ENCODE measurements at places on chromosomes 7 and 10.

GRCh38 chr10:100773646-100774045 is 28.3 kb downstream of the PAX2 start:
- no peak for DNase-seq

DNA sequence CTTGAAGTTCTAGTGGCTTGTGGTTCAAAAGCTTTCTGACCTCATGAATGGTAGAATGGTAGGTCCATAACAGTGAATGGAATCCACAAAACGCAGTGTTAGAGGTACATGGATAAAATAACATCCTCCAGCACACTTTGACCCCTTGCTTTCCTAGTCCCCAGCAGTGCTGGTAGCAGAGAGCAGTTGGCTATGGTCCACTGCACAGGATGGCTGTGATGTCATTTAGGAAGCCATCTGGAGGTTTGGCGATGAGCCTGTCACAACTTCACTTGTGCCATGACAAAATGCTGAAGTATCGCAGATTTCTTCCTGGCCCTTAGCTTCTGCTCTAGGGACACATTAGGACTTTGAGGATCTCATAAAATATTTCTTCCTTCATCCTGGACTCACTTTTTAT is 300.0 kb upstream of the FZD8 start:
- no peak for DNase-seq

DNA sequence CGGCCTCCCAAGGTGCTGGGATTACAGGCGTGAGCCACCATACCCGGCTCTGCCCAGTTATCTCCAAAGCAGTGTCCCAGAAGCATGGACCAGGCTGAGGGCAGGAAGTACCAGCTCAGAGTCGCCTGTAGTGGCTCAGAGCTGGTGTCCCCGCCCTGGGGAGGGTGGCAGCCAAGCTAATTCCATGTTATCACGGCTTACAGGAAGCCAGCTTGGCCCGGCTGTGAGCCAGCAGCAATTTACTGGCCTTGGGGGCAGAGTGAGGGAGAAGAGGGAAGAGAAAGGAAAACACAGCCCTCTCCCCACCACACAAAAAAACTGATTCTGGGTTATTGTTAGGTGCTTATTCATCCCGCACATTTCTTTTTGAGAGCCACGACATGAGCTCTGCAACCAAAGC is 88.1 kb downstream of the HIP1 start:
- DNase-seq = no peak

- DNase-seq = no peak
Measured at GRCh38 chr10:75079436-75080083, 31.9 kb upstream of the SAMD8 start.

DNA sequence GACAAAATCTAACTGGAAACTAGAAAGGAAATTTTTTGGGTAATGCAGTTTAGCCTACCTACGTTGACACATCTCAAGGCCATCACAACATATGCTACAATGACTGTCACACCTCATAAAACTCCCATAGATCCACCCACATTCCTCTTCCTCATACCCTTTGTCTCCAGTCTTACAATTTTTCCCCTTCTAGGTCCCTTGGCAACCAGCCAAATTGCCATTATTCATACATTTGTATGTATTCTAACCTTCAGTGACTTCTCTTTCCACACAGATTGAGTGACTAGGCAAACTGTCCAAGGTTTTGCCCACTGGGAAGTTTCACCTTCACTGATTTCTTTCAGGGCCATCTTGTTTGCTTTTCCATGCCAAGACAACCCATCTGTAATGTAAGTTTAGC is 100.5 kb upstream of the TPK1 start:
- no peak for DNase-seq

GRCh38 chr7:132783824-132784223 is 207.6 kb upstream of the PLXNA4 start:
- DNase-seq = peak; percentile 84

DNA sequence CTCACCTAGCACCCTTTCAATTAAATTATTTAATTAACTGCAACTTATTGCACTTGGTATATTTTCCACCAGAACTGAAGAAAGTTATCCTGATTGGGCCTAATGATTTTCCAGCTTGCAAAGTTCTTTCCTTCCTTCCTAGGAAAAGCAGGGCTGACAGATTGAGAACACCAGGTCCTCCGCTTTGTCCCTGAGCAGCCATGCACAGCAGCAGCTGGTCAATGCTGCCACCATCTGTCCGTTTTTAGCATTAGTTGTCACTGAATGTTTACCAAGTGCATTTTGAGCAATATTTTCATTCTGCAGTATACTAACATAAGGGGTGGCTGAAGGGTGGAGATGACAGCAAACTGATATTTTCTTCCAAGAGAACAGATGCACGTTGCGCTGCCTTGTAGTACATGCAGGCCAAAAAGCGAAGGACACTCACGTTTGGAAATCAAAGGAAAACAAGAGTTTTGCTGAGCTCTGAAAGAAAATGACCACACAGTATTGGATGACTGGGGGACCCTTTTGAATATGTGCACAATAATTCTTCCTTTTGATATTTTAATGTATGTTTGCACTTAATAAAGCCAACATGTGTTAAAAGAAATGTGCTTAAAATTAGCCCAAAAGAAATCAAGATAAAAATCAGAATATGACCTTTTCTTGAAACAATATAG is 248.8 kb upstream of the PTN start:
- DNase-seq = peak; percentile 65

DNA sequence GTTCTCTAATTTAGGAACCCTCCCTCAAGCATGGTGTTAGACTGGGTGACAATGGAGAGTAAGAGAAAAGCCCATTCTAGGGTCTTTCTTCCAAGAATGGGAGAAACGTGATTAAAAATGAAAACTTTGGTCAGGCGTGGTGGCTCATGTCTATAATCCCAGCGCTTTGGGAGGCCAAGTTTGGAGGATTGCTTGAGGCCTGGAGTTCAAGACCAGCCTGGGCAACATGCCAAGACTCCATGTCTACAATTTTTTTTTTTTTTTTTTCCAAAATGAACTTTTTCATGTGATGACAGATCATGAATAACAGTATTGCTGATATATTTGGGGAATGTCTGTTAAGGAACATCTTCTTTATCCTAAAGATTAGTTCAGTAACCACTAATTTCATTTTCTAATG is 194.6 kb downstream of the MLLT10 start:
- no peak for DNase-seq

DNA sequence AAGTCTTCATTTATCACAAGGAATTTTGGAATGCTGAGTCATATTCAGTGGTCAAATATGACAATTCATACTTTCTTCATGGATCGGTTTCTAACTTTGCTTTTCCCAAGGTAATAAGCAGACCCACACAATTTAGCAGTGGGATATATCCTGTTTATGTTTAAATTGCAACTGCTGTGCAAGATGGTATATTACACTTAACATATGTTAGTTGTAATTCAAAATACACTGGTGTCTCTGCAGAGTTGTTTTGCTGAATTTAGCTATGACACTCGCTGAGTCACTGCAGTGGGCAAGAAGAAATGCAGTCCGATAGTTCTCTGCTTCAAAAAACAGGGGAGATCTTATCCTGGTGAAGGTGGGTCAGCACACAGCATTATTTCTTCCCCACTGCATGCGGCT is 194.8 kb upstream of the PTN start:
- DNase-seq = peak; percentile 48

DNA sequence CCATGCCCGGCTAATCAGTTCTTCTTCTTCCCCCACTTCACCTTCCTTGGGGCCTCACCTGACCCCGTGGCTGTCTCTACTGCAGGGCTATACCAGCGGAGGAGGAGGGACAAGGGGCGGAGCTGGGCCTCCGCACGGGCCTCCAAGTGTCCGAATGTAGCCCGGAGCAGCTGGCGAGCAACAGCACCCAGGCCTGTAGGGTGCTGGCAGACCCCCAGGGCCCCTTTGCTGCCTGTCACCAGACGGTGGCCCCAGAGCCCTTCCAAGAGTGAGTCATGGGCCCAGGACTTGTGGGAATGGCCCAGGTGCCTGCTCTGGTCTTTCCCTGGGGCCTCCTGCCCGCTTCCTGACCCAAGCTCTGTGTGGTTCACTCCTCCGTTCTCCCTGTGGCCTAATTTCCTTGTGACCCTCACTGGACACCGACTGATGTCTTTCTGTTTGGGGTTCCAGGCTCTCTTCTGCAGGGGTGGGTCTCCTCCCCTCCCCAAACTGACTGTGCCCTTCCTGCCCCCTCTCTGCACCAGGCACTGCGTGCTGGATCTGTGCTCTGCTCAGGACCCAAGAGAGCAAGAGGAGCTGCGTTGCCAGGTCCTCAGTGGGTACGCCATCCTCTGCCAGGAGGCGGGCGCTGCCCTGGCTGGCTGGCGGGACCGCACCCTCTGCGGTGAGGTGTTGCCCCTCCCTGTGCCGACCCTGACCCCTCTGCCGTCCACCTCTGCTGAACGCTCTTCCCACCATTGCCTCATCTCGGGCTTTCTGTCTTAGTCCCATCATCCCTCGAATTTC is 35.2 kb downstream of the EPHB4 start:
- DNase-seq = no peak

- peak; percentile 96 for DNase-seq
Measured at GRCh38 chr10:104300002-104300735, 31.2 kb downstream of the GSTO2 start.

DNA sequence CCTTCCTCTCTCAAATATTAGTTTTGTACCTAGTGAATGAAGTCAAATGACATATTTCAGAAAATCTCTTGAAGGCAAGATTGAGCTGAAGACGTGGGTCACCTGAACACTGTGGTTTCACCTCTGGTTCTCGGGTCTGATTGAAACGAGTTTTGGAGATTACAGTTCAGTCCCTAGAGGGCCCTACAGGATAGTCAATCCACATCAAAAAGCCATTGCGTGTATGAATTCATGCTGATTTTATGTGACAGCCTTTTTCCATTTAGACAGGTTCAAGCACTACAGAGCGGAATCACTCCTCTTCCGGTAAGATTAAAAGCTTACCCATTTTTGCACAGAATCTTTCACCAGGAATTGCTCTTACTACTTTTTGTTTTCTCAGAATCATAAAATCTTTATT is 62.2 kb downstream of the VIM start:
- DNase-seq = no peak

DNA sequence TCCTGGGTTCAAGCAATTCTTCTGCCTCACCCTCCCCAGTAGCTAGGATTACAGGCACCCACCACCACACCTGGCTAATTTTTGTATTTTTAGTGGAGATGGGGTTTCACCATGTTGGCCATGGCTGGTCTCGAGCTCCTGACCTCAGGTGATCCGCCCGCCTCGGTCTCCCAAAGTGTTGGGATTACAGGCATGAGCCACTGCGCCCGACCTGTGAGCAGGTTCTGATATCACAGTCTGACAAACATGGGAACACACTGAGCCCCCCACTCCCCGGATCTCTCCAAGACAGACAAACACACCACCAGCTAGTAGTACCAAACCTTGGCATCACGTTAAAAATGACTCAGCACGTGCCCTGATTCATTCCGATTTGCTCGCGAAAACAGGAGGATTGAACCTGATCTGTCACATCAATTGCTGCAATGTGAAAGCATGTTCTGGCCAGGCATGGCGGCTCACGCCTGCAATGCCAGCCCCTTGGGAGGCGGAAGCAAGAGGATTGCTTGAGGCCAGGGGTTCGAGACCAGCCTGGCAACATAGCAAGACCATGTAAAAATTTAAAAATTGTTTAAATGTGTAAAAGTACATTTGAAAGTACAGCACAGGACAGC is 106.5 kb downstream of the SMURF1 start:
- DNase-seq = no peak

- no peak for DNase-seq
Measured at GRCh38 chr7:67566101-67566500, 569.5 kb downstream of the TYW1 start.

DNA sequence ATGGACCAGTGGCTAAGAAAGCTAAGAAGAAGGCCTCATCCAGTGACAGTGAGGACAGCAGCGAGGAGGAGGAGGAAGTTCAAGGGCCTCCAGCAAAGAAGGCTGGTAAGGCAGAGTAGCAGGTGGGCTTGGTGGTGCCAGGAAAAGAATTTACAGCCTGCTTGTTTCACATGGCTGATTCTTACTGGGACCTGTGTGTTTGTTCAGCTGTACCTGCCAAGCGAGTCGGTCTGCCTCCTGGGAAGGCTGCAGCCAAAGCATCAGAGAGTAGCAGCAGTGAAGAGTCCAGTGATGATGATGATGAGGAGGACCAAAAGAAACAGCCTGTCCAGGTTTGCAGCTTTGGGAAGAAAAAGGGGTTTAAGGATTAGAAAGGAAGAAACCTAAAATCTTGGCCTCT is 5.0 kb downstream of the NOLC1 start:
- no peak for DNase-seq

GRCh38 chr7:50826371-50827172 is 43.9 kb upstream of the GRB10 start:
- DNase-seq = peak; percentile 64

- DNase-seq = peak; percentile 91
Measured at GRCh38 chr7:84251277-84251781, 56.7 kb upstream of the SEMA3A start.

GRCh38 chr10:87913156-87913921 is 49.9 kb downstream of the PTEN start:
- DNase-seq = no peak

- no peak for DNase-seq
Measured at GRCh38 chr7:135758531-135758932, 9.9 kb upstream of the FAM180A start.

DNA sequence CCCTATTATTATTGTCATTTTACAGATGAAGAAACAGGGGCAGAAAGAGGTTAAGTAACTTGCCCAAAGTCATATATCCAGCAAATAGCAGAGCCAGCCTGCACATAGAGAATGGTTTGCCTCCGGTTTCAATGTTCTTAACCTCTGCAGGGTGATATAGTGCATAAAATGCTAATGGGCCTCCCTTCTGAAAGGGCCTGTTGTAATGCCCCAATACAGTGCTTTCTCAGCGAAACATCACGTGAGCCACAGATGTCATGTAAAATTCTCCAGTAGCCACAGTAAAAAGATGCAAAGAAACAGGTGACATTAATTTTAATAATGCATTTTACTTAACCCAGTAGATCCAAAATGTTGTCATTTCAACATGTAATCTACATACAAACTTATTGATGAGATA is 38.1 kb downstream of the LRGUK start:
- DNase-seq = no peak

GRCh38 chr10:80144067-80144695 is 11.7 kb downstream of the PLAC9 start:
- DNase-seq = no peak

GRCh38 chr7:108132551-108133265 is 2.5 kb upstream of the LAMB4 start:
- DNase-seq = peak; percentile 12

- no peak for DNase-seq
Measured at GRCh38 chr10:21172542-21172929, 275.4 kb upstream of the NEBL start.

- DNase-seq = no peak
Measured at GRCh38 chr7:28296571-28297483, 115.5 kb upstream of the CREB5 start.

GRCh38 chr7:115558161-115558560 is 472.4 kb downstream of the TFEC start:
- DNase-seq = no peak

Data from astrocyte of the cerebellum (primary cell).